ENCODE measurements at places on chromosomes 12 and 14.

DNA sequence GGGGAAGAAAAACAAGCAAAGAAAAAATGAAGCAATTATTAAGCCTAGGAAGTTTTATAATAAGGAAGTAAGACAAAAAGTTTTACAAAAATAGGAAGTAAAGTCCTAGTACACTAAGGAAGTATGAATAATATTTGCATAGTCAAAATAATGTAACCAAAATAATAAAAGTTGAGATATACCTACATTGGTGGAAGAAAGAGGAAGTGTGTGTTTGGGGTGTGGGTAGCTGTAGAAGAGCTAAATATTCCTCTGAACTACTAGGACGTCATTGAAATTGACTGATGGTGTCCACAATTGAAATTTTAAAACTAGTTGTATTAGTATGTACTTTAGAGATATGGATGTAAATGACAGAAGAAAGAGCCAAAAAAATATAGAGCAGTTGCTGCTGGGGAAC is 228.4 kb upstream of the OTX2 start:
- no peak for DNase-seq

DNA sequence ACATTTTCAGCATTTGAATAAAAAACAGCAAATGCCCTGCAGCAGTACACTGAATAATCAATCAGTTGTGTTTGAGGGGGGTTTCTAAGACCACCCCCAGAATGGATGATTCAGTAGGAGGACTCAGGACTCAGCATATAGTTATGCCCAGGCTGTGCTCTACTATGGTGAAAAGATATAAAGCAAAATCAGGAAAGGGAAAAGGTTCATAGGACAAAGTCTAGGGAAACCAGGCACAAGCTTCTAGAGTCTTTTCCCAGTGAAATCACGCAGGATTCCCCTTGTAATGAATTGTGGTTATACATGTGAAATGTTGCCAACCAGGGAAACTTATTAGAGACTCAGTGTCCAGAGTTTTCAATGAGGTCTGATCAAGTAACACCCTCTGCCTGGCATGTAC is 25.0 kb upstream of the SLC17A8 start:
- DNase-seq: no peak

DNA sequence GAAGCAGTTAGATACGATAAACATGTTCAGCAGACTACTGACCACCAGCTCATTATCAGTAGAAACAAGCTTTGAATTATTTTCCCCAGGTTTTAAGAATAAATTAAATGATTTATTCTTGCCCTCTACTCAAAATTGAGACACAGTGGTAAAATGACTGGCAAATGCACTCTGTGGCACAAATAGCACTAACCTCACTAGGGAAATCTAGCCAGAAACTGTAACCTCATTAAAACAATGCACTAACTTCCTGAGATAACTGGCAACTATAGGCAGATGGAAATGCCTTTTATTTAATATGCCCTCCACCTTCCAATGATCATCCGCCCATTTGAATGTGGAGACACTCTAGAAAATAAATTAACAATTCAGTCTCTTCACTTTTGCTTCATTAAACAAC is 33.2 kb downstream of the CPNE8 start:
- no peak for DNase-seq

DNA sequence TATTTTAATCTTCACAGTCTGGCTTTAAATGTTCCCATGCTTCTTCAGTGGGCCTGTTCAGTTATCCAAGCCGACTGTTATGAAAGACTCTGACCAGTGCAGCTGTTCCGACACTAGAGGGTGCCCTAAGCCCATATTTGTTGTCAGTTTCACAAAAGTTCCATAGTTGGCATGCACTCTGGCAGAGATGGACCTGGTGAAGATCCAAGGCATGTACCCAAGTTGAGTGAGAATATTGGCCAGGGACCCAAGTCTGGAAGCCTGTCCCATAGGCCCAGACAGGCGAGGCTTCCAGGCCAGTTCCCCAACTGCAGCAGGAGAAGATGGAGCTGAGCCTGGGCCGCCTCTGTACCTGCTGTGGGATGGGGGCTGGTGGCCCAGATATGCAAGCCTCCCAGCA is 27.4 kb upstream of the GUCY2C start:
- DNase-seq: peak; percentile 12

DNA sequence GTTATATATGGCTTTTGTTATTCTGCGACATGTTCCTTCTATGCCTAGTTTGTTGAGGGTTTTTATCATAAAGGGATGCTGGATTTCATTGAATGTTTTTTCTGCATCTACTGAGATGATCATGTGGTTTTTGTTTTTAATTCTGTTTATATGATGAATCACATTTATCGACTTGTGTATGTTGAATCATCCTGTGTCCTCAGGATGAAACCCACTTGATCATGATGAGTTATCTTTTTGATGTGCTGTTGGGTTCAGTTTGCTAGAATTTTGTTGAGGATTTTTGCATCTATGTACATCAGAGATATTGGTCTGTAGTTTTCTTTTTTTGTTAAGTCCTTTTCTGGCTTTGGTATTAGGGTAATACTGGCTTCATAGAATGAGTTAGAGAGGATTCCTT is 291.2 kb downstream of the AKAP6 start:
- no peak for DNase-seq

- no peak for DNase-seq
Observed at GRCh38 chr14:105139831-105140239, 28.7 kb downstream of the JAG2 start.

DNA sequence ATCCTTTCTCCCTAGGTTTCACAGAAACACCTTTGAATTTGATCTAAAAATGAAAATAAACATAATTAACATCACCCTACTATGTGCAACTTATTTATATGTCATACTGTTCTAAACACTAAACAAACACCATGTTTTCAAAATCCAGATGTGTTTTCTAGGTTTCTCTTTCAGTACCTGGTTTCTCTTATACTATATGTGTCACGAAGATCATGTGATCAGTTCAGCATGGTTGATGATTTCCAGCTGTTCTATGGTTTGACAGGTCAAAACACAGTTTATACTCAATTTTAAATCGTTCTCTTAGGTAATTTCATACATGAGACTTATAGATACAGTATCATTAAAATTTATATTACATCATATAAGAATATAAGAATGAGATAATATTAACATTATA is 373.1 kb downstream of the SOX5 start:
- DNase-seq: no peak

All from NCI-H1694 (cell line).